ENCODE measurements at places on chromosomes 4 and X.

GRCh38 chr4:76216975-76217814, 3.6 kb upstream of the SCARB2 start:
- no peak for DNase-seq

DNA sequence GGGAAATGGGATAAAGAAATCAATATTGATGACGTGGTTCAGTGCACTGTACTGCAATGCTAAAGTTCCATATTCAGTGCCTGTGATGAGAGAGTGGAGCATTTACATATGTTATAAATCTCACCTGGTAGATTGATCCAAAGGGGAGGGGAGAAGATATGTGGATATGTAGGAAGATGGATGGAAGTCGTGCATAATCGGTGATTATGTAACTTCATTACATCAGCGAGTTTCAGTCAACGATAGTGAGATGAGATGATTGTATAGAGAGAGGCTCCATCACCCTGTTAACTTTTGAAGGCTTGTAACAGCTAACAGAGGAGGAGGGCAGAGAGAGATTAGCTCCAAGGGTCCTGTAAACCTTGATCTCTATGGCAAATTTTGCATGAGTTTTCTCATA, 1.8 kb downstream of the IL1RAPL1 start:
- DNase-seq: no peak

- DNase-seq: no peak
These were observed 74.1 kb downstream of the TAB3 start for GRCh38 chrX:30814978-30815377.

GRCh38 chrX:14819769-14820168, 53.1 kb downstream of the FANCB start:
- no peak for DNase-seq
